ENCODE measurements at places on chromosomes 12 and 14. TPM values are rescaled to one million over a fixed set of nuclear protein-coding genes. Genes with fewer than 3 reads are reported as not detected.

OR10G2 gene
- total RNA-seq, result not detected

RNASE7 gene
- not detected for total RNA-seq

CD69 gene
- total RNA-seq, result 147 TPM

MED6 gene
- total RNA-seq, result 47.3 TPM

TMTC1 gene
- not detected for total RNA-seq

ADAM20 gene
- 0.22 TPM for total RNA-seq

ULK1 gene
- 25.3 TPM for total RNA-seq

STRAP gene
- total RNA-seq, result 73.7 TPM

RD3L gene
- total RNA-seq, result not detected

DPF3 gene
- total RNA-seq, result 12.7 TPM

RAD9B gene
- 0.89 TPM for total RNA-seq

KIF5A gene
- total RNA-seq, result 0.71 TPM

NEDD1 gene
- 32.3 TPM for total RNA-seq

SERPINA4 gene
- total RNA-seq, result not detected

SLC25A21 gene
- total RNA-seq, result not detected

C3AR1 gene
- 2.3 TPM for total RNA-seq

GARIN6 gene
- not detected for total RNA-seq

PTPN6 gene
- 394 TPM for total RNA-seq

KRT6C gene
- total RNA-seq, result not detected

POTEG gene
- total RNA-seq, result not detected

ZFYVE21 gene
- 19.3 TPM for total RNA-seq

EXD2 gene
- total RNA-seq, result 5.4 TPM

BCAT1 gene
- total RNA-seq, result 7.3 TPM

Measured in activated naive CD4-positive, alpha-beta T cell treated with anti-CD3 and anti-CD28 coated beads, Interleukin-2, amount 10 ng/mL, durations not matched to agents 5 hours and 36 hours (primary cell).